ENCODE measurements at places on chromosomes 2 and 18.

- no peak overlapping the region for H3K4me3 ChIP-seq
- H3K36me3 ChIP-seq = no peaks in the 10 kb centered on the region
- no peak overlapping the region for H3K27ac ChIP-seq
- DNase-seq = no peak
Observed at GRCh38 chr2:198471291-198471690, 666.9 kb downstream of the PLCL1 start.

GRCh38 chr2:120893811-120894584 lies 158.3 kb downstream of the GLI2 start:
- DNase-seq = no peak
- peaks cover 3% of the 10 kb centered on the region for H3K4me1 ChIP-seq
- no peaks in the 10 kb centered on the region for H3K36me3 ChIP-seq
- no peak overlapping the region for H3K27ac ChIP-seq

DNA sequence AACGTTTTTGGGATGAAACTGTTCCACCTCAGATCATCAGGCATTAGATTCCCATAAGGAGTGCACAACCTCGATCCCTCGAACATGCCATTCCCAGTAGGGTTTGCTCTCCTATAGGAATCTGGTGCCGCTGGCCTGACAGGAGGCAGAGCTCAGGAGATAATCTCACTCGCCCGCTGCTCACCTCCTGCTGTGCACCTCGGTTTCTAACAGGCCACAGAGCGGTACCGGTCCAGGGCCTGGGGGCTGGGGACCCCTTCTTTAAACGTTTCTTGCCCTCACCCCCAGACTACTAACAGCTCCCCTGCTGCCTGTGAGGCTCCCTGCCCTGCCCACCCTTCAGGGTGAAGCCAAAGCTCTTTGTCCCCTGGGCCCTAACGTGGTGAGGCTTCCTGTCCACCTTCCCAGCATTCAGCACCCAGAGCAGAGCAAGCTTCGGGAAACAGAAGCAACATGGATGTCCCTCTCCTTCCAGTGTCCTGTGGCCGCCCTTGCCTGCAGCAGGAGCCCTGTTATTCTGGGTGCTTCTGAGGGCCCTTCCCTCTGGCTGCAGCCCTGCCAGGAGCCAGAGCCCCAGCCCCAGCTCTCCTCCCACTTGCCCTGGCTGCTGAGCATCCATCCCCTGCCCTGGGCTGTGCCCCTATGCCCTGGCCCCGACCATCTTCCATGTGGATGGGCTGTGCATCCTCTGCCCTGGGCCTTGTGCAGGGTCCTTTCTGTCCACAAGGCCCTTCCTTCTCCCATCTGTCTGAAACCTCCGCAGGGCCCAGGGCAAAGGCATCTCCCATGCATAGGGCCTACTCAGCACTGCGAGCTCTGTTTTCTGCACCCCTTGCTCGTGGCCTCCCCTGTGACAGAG lies 140.1 kb downstream of the MBP start:
- no peak for DNase-seq
- H3K4me3 ChIP-seq = no peak overlapping the region
- H3K27ac ChIP-seq = no peak overlapping the region
- 0 out of 2 replicates have a peak, but pooled peaks cover 9% of the 10 kb centered on the region for H3K27me3 ChIP-seq
- no peaks in the 10 kb centered on the region for H3K36me3 ChIP-seq

DNA sequence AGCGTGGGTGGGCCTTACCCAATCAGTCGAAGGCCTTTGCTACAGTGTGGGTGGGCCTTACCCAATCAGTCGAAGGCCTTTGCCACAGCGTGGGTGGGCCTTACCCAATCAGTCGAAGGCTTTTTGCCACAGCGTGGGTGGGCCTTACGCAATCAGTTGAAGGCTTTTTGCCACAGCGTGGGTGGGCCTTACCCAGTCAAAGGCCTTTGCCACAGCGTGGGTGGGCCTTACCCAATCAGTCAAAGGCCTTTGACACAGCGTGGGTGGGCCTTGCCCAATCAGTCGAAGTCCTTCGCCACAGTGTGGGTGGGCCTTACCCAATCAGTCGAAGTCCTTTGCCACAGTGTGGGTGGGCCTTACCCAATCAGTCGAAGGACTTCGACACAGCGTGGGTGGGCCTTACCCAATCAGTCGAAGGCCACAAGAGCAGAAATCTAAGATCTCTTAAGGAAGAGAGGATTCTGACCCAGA lies 16.3 kb upstream of the GAL3ST2 start:
- no peak overlapping the region for H3K27ac ChIP-seq
- H3K4me3 ChIP-seq = no peak overlapping the region
- H3K36me3 ChIP-seq = peaks cover 17% of the 10 kb centered on the region
- H3K27me3 ChIP-seq = no peaks in the 10 kb centered on the region
- H3K4me1 ChIP-seq = no peaks in the 10 kb centered on the region

DNA sequence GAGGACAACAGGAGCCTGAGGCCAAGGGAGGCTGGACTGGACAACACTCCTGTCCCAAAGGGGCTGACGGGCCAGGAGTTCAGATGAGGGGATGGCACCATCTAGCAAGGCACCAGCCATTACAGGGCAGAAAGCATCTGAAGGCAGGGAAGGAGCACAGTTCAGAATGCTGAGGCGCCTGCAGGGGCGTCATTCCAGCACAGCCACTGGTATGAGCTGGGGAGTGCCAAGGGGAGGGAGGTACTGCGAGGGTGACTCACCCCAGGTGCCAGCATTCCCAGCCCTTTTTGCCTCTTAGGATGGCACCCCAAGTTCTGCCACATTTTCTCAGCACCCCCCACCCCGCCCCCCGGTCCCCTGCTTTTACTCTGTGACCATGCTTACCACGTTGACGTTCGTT lies 129.8 kb upstream of the EPAS1 start:
- H3K36me3 ChIP-seq = no peaks in the 10 kb centered on the region
- no peaks in the 10 kb centered on the region for H3K27me3 ChIP-seq
- DNase-seq = no peak
- peaks cover 47% of the 10 kb centered on the region for H3K4me1 ChIP-seq
- no peak overlapping the region for H3K4me3 ChIP-seq

- no peaks in the 10 kb centered on the region for H3K27me3 ChIP-seq
- no peaks in the 10 kb centered on the region for H3K4me1 ChIP-seq
- no peak for DNase-seq
Observed at GRCh38 chr18:33644494-33644893, 66.5 kb downstream of the ASXL3 start.

DNA sequence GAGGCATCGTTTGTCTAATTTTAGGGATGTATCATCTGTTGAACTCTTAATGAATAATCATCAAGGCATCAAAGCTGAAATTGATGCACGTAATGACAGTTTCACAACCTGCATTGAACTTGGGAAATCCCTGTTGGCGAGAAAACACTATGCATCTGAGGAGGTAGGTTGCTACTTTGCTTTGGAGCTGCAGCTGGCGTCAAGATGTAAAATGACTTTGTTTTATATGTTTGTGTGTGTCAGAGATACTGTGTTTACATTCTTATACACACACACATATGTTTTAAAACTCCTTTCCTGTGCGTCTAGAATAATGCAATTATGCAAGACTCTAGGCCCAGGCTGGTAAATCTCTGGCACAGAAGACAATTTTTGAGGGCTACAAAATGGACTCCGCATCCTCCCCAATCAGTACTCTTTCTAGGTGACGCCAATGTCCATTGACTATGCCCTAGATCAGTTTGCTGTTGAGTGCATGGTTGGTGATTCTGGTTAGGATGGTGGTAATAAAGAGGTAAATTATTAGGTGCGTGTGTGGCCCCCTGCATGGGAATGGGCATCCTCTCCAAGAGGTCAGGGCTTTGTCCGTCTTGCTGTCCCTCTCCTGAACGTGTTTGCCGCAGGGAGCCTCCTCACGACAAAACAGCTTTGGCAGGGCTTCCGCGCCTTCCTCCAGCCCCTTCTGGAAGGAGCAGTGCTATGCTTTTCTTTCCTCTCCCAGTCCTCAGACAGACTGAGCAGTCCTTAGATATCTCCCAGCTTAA lies 68.2 kb upstream of the EML6 start:
- H3K36me3 ChIP-seq = peaks cover 11% of the 10 kb centered on the region
- H3K4me3 ChIP-seq = no peak overlapping the region
- no peaks in the 10 kb centered on the region for H3K27me3 ChIP-seq
- no peaks in the 10 kb centered on the region for H3K4me1 ChIP-seq

DNA sequence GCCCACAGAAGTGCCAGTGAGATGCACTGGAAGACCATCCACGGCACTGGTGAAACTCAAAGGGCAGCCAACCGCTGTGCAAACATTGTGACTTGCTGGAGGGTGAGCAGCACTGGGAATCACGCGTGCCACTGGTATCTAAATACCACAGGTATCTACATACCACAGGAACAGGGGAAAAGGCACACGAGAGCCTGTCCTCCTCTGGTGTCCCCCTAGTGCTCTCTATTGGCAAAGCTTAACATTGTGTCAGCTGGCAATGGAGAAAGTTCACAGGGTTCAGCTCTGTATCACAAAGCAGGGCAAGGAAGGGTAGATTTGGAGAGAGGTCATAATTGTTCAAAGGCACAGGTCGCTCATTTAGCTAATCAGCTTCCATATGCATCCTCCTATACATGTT lies 12.6 kb upstream of the SEC11C start:
- no peak for DNase-seq
- no peaks in the 10 kb centered on the region for H3K4me1 ChIP-seq

- H3K27me3 ChIP-seq = no peaks in the 10 kb centered on the region
- H3K27ac ChIP-seq = no peak overlapping the region
- H3K4me1 ChIP-seq = peaks cover 17% of the 10 kb centered on the region
- no peak overlapping the region for H3K4me3 ChIP-seq
- no peak for DNase-seq
Observed at GRCh38 chr2:191341436-191341835, 96.2 kb downstream of the MYO1B start.

DNA sequence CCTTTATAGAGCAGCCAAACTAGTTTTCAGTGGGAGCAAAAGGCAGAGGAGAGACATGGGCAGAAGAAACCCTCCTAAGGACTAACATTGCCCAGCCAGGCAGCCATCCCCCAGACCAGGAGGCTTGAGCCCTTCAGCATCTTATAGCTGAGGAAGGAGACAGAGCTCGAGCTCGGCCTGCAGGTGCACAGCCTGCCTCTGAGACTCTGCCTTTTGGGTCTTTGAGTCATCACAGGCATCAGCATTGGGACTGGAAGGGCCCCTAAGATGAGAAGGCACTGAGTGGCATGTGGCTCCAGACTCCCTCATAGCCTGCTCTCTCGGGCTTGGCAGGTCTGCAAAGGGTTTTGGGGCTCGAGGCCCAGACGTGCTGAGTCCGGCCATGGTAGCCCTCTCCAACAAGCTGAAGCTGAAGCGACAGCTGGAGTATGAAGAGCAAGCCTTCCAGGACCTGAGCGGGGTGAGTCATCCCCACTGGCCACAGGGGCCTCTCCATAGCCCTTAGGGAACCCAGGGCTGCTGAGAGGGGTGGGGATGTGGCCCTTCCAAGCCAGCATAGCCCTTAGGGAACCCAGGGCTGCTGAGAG lies 84.1 kb downstream of the EPAS1 start:
- no peaks in the 10 kb centered on the region for H3K4me1 ChIP-seq
- H3K27me3 ChIP-seq = no peaks in the 10 kb centered on the region
- H3K4me3 ChIP-seq = no peak overlapping the region
- peaks cover 4% of the 10 kb centered on the region for H3K36me3 ChIP-seq
- no peak for DNase-seq

DNA sequence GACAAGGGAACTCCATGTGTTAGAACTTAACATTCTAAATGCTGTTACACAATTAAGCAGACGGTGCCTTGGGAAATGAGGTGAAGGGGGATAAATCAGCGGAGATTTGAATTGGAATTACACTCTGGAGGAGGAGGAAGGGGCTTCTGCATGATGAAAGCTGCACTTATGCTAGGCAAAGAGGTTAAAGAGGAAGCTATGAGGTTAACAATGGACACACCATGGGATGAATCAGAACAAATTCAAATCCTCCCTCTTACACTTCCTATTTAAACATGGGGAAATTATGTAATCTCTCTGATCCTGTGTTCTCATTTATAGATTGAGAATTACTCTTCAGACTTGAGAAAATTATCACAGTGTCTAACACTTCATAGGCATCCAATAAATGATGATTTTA lies 121.5 kb upstream of the SIX2 start:
- no peaks in the 10 kb centered on the region for H3K4me1 ChIP-seq
- no peak overlapping the region for H3K27ac ChIP-seq
- no peaks in the 10 kb centered on the region for H3K36me3 ChIP-seq
- H3K4me3 ChIP-seq = no peak overlapping the region

DNA sequence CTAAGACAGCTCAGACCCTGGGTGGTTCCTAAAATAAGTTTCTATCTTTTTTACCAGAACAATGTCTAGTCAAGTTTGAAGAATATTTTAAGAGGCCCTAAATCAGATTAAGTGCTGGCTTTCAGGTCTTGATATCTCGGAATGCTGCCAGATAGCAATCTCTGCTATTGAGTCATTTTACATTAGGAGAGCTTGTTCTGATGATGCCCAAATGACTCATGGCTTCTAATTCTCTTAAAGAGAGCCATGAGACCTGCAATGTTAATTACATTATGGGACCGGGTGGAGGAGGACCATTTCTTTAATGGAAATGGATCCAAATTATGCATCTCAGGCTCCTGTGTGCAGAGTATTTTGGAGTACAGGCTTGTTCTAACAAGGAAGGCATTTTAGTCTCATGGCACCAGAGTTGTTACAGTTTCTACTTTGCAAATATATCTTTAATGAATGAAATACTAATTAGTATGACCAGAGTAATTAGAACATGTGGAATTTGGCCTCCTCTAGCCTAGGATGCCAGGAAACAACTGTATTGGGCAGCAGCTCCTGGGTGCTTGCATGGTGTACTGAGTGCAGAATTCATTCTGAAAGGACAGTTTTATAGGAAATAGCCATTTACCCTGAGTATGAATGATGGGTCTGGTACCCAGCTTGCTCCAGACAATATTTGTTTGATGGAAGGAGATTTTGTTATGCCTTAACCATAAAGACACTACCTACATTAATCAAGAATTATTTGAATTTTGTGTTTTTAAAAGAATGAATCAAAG lies 94.0 kb upstream of the SULT1C3 start:
- H3K4me1 ChIP-seq = no peaks in the 10 kb centered on the region
- no peak overlapping the region for H3K27ac ChIP-seq
- no peak overlapping the region for H3K4me3 ChIP-seq
- no peak for DNase-seq
- no peaks in the 10 kb centered on the region for H3K36me3 ChIP-seq

- DNase-seq = no peak
- no peak overlapping the region for H3K4me3 ChIP-seq
- H3K36me3 ChIP-seq = no peaks in the 10 kb centered on the region
Observed at GRCh38 chr2:118845005-118845521, 2.4 kb downstream of the EN1 start.

DNA sequence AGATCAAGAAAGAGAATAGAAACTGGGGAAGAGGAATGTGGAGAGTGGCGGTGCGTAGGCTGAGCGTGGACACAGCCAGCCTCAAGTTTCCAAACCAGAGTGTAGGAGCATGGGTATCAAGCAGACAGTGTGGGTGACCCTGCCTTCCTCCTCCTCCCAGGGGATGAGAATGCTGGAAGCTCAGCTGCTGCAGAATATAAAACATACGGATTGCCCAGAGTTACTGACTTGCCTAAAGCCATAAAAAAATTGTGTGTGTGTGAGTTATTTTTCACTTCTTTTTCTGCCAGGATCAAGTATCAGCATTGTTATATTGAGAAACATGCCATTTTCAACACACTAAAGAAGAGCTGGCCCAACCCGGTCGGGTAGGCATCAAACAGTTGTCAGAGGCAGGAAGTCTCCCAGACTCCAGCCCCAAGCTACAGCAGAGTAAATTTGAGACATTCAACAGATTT lies 333.3 kb upstream of the ACVR2A start:
- DNase-seq = no peak
- H3K4me1 ChIP-seq = no peaks in the 10 kb centered on the region
- no peak overlapping the region for H3K27ac ChIP-seq
- no peaks in the 10 kb centered on the region for H3K36me3 ChIP-seq
- no peak overlapping the region for H3K4me3 ChIP-seq
- no peaks in the 10 kb centered on the region for H3K27me3 ChIP-seq

Data from HCT116 (cell line).